Right ventricle myocardium superior (tissue), 1 donor: ENCODE measurements at places on chromosomes 16 and 17. TPM values are rescaled to one million over a fixed set of nuclear protein-coding genes. Genes with fewer than 3 reads are reported as not detected.
A peak's percentile ranks its signal among the peaks of the same experiment; 100 is the strongest.

TBC1D3I gene
- 0.30 TPM for total RNA-seq

GCGR gene
- total RNA-seq: not detected

WFDC1 gene
- 1.4 TPM for total RNA-seq

TSPOAP1 gene
- 13.6 TPM for total RNA-seq

DNA sequence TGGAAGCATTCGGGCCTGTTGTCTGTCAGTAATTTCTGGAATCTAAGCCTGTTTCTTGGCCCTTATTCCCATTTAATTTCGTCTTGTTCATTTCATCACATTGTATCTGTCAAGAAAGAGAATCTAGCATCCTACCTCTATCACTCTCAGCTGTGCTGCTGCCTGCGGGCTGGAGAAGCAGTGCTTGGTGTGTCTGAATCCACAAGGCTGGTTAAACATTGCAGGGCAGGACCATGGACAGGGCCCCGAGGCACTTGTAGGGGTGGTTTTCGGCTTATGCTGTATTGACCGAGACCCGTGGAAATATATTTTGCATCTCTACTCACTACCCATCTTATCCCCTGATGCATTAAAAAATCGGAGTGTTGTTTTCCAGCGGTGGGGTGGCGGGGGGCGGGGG, 3.1 kb downstream of the RAB11FIP4 start:
- DNase-seq: peak; percentile 73

GRCh38 chr16:2233046-2233775, 3.0 kb upstream of the DNASE1L2 start:
- no peak for DNase-seq

DNA sequence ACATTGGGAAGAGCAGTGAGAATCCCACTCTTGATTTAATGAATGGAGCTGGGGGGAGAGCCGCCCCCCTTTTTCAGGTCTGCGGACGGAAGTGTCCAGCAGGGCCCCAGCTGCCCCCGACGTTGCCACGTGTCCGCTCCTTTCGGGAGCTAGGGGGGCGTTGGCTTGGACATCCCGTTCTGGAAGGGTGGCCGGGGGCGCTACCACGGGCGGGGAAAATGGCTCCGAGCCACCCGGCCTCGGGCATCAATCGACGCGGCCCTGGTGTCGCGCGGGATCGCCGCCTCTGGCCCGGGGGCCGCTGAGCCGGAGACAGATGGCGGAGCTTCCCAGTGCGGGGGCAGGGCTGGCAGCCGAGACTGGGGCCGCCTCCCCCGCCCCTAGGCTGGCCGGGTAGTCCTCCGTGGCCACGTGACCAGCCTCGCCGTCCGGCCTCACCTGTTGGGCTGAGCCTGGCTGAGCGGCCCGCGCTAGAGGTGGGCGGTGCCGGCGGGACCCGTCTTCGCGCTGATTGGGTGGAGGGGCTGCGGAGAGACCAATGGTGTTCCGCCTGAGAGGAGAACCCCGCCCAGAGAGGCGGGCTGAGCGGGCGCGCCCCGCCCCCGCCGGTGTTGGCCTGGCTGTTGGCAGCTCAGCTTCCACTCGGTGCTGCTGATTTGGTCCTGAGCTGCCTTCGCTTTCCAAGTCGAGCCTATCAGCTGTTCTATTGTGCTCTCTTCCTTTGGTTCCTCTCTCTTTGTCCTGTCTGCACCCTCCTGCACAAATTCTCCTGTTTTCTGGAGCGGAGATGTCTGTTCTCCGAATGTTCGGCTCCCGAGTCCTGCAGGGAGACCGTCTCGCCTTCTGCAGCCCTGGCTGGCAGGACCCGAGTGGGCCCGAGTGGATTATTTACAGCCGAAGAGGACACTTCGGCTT, 8.3 kb downstream of the HS3ST3B1 start:
- DNase-seq: peak; percentile 93

- DNase-seq: peak; percentile 70
Observed at GRCh38 chr17:42819939-42820535, 4.0 kb downstream of the BECN1 start.

DNA sequence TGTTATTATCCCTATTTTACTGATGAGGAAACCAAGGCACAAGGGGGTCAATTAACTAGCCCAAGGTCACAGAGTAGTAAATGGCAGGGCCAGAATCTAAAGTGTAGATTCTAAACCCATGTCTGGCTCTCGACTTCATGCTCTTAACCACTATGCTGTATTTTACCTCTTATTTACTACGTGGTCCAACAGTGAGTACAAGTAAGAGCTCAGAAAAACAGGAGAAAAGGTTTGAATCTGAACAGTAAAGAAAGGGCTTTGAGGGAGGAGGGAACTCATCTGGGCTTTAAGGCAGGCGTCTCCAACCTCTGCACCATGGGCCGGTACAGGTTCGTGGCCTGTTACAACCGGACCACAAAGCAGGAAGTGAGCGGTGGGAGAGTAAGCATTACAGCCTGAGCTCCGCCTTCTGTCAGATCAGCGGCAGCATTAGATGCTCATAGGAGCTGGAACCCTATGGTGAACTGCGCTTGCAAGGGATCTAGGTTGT, 62.9 kb downstream of the SMURF2 start:
- no peak for DNase-seq

GRCh38 chr17:64538508-64539130, 31.8 kb downstream of the CEP95 start:
- no peak for DNase-seq

GRCh38 chr17:8084250-8084649, 3.3 kb downstream of the ALOX12B start:
- peak; percentile 14 for DNase-seq

DNA sequence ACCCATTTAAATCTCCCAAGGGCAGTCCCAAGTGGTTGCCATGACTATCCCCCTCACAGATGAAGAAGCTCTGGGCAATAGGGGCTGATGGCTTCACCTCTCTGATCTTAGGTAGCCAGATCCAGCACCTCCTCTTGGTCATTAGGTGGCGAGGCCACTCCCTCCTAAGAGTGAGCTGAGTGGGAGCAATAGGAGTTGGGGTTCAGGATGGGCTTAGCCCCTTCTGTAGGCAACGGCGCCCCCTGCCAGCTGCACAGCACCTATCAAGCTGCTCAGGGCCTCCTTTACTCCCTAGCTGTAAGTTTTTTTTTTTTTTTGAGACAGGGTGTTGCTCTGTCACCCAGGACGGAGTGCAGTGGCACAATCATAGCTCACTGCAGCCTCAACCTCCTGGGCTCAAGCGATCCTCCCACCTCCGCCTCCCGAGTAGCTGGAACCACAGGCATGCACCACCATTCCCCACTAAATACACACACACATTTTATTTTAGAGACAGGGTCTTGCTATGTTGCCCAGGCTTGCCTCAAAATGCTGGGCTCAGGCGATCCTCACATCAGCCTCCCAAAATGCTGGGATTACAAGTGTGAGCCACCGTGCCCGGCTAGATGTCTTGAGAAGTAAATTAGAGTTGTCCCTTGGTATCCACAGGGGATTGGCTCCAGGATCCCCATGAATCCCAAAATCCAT, 3.5 kb upstream of the RRAD start:
- no peak for DNase-seq

DNA sequence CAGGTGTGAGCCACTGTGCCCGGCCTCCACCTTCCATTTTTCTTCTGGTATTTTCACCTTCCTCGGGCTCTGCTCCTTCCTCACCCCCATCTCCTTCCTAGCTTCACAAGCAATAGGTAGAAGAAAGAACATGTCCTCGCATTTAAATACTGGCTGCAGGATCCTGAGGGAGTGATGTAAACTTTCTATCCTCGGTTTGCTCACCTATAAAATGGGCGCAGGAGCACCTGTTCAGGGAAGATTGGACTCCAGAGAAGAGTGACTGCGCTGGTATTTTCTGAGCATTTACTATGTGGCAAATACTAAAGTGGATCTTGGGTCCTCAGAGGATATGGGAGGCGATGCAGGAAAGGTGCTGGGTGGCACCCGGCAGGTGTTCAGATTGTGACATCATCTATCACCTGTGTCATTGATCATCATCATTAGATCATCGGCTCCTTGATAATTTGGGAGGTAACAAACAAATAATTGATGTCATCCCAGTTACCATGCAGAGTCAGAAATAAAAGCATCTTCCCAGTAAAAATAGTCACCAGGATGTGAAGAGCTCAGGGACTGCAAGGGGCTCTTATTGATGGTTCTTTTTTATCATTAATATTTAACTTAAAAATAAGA, 72.8 kb downstream of the FOXL1 start:
- no peak for DNase-seq

GRCh38 chr17:63675231-63675606, 24.7 kb downstream of the LIMD2 start:
- no peak for DNase-seq

DNA sequence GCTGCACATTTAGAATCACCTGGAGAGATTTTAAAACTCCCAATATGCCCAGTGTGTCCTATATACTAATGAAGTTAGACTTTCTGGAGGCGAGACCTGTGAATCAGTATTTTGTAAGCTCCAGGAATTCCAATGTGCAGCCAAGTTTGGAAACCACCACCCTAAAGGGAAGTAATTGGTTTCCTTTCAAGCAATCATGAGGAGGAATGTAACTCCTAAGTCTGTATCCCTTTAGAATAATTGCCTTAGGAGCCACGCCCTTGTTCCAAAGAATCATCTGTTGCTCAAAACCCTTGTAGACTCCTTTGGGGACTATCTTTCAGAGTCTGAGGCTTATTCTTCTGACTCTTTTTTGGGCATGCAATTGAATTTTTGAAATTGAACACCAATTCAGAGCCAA, 84.4 kb downstream of the DNAH9 start:
- DNase-seq: no peak

- DNase-seq: peak; percentile 90
Observed at GRCh38 chr17:57898487-57899311, 48.9 kb upstream of the MRPS23 start.

GRCh38 chr16:88022076-88023042, 71.1 kb downstream of the BANP start:
- no peak for DNase-seq

DNA sequence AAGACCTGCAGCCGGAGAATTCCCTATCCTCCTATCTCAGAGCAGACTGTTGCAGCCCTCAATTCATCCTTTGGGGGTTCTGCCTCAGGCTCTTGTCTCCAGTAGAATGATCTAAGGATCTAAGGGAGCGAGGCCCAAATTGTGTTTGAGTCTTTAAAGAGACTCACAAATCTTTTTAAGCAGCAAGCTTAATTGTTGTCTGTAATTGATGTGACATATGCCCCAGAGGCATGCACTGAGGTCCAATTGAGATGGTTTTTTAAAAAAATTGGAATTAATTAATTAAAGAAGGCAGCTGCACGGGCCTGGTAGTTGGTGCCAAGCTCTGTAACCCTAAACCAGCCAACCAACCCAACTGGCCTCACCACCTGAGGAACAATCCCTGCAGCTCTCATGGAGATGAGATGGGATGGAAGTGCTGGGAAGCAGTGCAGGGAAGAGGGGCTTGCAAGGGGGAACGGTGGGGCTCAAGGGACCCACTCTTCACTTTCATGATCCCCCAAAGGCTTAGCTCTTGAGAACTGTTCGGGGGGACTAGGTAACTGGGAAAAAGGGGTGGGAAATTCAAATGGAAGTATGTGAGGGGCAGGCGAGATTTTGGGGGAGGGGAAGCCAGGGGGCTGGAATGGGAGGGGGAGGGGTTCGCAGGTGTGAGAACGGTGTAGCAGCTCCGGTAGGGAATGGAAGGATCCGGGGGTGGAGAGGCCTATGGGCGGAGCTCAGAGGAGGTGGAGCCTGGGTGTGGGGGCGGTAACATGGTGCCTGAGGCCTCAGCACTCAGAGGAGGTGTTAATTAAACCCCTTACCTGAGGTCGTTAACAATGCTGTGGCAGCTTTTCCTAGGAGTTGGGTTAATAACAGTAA, 9.2 kb upstream of the ZNF652 start:
- no peak for DNase-seq

GRCh38 chr17:61388561-61389356, 10.9 kb upstream of the TBX2 start:
- DNase-seq: peak; percentile 10
